ENCODE measurements at places on chromosomes 2 and 18.

DNA sequence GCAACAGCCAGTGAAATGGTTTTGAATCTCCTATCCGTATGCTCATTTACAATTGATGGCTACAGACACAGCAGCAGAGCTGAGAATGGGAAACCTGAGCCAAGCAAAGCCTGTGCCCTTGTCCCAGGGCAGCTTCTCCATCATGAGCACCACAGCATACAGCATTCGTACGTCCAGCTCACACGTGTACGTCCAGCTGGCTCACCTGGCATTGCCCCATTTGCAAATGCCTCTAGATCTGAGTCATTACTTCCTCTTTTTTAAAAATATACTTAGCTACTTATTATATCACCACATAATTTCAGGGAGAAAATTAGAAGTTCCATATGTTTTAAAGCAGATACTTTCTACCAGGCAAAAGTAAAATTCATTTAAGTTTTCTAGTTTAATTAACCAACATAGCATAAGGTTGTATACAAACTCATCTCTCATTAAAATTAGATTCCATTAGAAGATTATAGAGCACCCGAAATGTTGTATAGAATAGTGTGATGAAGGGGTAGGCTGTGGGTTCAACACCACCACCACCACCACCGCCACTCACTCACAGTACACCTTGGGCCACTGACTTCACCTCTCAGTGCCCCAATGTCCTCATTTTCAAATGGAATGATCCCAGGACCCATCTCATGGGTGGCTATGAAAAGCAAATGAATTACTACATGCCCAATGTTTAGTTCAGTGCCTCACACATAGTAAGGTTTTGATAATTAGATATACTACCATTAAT lies 31.4 kb upstream of the TMEM177 start:
- no peak for DNase-seq

DNA sequence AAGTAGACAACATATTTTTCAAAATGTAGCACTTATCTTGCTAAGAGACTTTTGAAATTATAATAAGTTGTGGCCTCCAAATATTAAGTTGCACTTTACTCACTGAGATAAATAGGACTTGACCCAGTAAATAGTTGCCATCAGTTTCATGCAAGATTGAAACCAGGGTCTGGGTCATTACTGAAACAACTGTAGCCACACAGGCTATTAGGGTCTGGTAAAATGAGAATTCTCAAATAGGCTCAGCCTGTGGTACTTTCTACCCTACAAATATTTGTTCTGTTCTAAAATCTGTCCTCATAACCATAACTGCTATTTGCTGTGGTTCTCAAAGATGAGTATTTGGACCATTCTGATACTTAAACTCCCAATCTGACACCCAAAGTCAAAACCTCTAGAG lies 115.4 kb upstream of the STK17B start:
- DNase-seq, result no peak

DNA sequence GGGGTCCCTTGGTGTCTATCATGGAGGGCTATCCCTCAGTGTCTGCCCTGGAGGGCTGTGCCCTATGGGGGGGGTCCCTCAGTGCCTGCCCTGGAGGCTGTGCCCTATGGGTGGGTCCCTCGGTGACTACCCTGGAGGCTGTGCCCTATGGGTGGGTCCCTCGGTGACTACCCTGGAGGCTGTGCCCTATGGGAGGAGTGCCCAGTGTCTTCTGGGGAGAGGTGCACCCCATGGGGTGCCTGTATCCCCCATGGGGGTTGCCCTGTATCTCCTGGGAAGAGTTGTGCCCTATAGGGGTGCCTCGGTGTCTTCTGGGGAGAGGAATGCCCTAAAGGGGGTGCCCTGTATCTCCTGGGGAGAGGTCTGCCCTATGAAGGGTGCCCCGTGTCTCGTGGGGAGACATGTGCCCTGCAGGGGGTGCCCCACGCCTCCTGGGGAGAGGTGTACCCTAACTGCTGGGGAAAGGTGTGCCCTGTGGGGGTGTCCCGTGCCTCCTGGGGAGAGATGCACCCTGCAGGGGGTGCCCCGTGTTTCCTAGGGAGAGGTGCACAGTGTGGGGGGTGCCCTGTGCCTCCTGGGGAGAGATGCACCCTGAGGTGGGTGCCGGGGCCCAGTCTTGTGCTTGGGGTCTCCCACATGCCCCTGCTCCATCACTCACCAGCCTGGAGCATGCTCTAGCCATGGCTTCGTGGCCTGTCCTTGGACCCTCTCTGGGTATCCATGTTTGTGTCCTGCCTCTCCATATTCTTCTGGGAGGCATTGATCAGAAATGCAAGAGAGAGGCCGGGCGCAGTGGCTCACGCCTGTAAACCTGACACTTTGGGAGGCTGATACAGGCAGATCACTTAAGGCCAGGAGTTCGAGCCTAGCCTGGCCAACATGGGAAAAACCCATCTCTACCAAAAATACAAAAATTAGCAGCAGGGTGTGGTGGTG lies 215.6 kb downstream of the HDAC4 start:
- no peak for DNase-seq

- peak; percentile 32 for DNase-seq
Observed at GRCh38 chr18:9334973-9335696, 562 bp downstream of the TWSG1 start.

DNA sequence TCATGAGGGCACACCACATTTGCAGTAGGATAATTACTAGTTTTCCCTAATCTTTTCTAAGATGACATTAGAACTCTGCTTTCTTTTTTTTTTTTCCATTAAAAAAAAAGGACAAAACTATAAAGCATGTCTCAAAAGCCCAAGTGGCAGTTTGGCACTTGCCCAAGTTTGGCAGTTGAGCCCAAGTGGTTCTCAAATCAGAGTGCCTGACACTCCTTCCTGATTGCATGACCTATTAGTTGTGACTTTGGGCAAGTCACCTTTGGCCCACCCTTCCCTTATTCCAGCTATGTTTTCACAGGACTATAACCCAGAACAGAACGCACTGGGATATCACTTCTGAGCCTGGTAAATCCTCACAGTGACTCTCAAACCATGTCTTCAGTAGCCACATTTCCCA lies 273.0 kb downstream of the CCDC85A start:
- no peak for DNase-seq

GRCh38 chr2:65397122-65397521 lies 35.3 kb downstream of the SPRED2 start:
- no peak for DNase-seq

DNA sequence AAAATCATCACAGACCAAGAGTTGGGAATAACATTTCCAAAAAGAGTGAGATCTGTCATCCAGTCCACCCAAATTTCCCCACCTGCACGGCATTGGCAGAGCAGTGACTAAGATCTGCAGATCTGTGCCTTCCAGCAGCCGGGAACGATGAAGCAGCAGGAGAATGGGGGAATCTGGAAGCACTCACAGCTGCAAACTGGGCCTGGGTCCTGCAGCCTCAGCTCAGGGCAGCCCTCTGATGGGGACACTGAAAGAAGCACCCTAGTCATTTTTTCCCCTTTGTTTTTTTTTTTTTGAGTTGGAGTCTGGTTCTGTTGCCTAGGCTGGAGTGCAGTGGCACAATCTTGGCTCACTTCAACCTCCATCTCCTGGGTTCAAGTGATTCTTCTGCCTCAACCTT lies 4.4 kb upstream of the SAG start:
- no peak for DNase-seq

GRCh38 chr18:28781616-28782362 lies 604.9 kb upstream of the CDH2 start:
- no peak for DNase-seq

- DNase-seq, result no peak
Observed at GRCh38 chr2:44184106-44184505, 15.4 kb downstream of the PPM1B start.

DNA sequence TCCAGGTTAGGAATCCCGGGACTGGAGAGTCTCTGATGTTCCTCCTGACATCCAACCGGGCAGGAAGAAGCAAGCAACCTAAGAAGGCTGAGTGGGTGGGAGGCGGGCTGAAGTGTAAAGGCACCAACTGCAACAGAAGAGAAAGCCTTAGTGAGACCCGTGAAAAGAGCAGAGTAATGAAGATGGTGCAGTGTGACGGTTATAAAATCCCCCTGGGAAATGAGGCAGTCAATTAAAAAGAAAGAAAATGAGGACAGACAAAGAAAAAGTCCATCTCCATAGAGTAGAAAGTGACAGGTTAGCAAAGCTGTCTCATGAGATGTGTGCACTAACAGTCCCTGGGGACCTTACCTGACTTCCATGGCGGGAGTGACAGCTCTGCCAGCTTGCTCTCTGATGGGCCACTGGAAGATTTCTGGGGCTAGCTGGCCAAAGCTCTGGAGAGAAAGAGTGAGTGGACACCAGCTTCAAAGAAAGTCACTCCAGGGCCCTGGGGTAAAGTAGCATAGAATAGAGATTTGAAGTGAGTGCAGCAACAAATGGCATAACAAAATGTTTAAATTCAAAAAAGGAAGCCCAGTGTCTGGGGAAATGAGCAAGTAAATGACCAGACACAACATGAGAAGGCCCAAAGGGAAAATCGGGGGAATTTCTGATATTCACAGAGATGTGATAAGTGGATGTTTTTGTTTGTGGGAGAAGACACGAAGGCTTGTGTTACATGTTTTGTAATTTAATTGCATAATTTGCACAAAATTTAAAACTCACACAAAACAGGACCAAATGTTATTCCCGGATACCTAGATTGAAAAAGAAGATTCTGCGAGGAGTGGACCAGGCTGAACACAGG lies 44.1 kb upstream of the IGFBP2 start:
- DNase-seq, result no peak

DNA sequence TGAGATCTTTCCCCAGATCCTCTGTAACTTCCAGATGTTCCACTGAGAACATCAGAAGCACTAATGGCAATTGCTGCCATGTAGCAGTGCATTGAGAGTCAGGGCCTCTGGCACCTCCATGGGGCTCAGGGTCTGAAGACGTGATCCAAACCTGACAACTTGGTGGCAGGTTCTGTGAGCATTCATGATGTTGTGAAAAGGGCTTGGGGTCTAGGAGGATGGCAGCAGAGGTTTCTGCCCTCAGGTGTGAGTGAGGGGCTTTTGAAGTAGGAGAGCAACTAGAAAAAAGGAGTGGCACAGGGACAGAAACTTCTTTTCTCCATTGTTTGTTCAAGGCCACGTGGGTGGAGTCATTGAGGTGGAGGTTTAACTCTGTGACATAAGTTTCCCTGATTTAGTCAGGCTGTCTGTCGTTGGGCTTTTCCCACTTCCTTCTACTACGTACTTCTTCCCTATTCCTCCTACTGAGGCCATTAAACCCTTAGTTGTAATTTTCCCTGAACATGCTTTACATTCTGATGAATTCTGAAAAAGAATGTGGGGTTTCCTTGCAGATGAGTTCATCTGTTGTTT lies 13.1 kb downstream of the CFLAR start:
- no peak for DNase-seq

DNA sequence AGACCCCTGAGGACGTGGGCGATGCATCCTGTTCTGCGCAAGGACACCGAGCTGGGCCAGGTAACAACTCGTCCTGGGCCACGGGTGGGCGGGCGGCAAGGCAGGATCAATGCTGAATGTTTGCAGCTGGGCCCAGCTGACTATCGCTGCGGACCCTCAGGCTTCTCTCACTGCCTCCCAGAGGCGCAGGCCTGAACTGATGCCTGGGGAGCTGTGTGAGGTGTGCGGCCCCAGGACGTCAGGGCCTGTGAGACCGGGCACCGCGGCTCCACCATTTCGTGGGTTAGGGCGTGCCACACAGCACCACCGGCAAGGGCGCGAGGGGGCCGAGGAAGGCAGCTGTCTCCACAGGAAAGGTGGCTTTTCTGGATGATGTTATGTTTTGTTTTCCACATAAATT lies 307.4 kb downstream of the NDUFA10 start:
- no peak for DNase-seq

- no peak for DNase-seq
Observed at GRCh38 chr2:100278986-100279385, 43.3 kb downstream of the LONRF2 start.

DNA sequence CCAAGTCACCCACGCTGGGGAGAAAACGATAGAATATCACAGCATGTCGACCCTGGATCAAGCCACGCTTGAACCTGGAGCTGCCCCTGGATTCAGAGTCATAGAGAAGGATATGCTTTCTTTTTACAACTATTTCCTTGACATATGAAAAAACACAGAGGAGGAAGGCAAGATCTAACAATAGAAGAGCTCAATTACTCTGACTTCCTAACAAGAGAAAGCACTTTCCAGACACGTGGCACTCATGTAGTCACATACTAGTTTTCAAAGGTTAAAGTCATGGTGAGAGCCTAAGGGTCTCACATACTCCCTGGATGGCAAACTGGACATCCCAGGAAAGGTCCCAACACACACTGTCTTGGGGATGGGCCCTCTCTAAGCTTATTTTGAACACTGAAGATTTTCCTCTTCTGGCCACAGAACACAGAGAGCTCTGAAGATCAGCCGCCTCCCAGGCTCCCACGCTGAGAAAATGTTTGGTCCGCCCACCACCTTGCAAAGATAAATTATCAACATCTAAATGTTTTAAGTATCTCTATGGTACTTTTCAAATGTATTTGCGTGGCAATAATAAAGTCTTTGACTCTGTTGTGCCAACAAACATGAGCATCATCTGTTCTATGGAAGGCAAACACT lies 4.9 kb downstream of the PXDN start:
- no peak for DNase-seq

DNA sequence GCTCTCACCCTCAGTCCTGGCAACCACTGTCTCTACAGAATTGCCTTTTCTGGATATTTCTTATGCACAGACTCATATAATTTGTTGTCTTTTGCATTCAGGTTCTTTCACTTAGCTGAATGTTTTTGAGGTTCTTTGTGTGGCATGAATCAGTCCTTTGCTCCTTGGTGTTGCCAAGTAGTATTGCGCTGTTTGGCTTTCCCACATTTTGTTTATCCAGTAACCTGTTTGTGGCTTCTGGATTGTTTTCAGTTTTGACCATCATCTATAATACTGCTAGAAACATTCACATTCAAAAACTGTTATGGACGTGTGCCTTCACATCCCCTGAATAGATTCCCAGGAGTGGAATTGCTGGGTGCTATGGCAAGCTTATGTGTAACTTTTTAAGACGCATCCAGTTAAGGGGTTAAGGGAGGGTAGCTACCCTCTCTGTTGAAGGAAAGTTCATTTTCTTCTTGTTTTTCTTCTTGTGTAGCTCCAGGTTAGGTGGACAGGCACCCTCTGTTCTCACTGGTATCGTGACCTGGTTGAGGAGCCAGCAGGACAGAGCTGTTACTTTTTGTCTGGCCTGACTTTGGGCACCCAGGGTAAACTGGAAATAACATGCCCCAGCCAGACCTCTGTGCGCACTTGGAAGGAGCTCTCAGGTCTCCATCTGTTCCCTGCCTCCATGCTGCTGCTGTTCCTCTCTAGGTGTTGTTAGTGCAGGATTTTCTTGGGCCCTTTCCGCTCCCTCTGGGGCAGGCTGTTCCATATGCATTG lies 29.6 kb downstream of the ARHGAP25 start:
- DNase-seq, result no peak

- no peak for DNase-seq
Observed at GRCh38 chr2:211175956-211176355, 619.6 kb downstream of the CPS1 start.

Measured in HTR-8/SVneo (cell line).